Stimulated activated CD4-positive, alpha-beta T cell treated with anti-CD3 and anti-CD28 coated beads, Interleukin-1b, Interleukin-23, amount 100 ng/mL, for 1 hour (primary cell): ENCODE measurements at places on chromosomes 13 and 19.

GRCh38 chr13:33645591-33646554 lies 172.1 kb upstream of the RFC3 start:
- DNase-seq = no peak

GRCh38 chr13:40072663-40073120 lies 417.2 kb downstream of the COG6 start:
- no peak for DNase-seq

DNA sequence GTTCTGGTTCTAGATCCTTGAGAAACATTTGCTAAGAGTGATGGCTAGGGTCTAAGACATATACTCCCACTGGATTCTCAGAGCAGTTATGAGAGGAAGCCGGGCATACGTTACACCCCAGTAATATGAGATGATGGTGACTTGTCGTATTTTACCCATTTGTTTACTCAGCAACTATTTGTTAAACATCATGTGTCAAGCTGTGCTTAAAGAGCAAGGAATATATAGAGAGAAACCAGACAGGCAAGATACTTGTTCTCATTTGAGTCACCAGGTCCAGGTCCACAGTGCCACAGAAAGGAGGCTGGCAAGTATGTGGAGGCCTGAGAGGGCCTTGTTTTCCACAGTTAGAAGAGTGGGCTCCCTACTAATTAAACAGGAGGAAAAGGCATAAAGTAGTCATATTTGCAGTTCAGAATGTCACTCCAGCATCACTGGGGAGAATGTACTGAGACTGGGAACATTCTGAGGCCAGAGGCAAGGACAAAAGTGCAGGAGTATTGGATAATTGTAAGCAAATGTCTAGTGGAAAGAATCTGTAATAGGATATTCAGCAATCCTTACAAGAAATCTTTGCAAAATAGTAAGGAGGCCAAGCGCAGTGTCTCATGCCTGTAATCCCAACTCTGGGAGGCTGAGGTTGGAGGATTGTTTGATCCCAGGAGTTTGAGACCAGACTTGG lies 142.2 kb downstream of the IRS2 start:
- no peak for DNase-seq

DNA sequence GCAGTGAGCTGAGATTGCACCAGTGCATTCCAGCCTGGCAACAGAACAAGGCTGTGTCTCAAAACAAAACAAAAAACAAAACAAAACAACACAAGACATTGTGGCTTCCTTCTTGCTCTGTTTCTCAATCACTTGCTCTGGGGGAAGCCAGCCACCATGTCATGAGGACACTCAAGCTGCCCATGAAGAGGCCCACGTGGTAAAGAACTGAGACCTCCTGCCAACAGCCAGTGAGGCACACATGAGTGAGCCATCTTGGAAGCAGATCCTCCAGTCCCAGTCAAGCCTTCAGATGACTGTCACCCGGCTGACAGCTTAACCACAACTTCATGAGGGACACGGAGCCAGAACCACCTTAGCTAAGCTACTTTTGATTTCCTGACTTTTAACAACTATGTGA lies 25.2 kb downstream of the CPT1C start:
- DNase-seq = no peak

GRCh38 chr13:94192431-94192975 lies 287.0 kb downstream of the DCT start:
- no peak for DNase-seq

DNA sequence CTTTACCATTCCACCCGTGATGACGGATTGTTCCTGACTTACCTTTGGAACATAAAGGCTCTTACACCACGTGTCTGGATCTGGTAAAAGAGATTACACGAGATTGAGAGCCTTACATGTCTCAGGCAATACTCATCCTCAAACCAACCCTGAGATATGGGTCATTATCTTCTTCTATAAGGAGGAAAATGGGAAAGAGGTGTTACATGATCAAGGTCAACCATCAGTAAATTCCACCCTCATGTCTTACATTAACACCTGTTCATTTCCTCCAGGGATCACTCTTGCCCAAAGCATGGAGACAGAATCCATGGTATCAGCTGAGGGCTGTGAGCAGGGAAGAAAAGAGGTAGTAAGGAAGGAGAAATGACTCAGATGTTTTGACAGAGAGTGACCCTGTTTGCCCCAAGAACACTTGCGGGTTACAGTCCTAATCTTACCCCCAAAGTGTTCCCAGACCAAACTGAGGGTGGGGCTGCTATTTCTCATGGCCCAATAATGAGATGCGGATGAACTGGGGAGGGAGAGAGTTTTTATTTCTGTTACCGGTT lies 19.6 kb downstream of the LILRB4 start:
- DNase-seq = no peak

DNA sequence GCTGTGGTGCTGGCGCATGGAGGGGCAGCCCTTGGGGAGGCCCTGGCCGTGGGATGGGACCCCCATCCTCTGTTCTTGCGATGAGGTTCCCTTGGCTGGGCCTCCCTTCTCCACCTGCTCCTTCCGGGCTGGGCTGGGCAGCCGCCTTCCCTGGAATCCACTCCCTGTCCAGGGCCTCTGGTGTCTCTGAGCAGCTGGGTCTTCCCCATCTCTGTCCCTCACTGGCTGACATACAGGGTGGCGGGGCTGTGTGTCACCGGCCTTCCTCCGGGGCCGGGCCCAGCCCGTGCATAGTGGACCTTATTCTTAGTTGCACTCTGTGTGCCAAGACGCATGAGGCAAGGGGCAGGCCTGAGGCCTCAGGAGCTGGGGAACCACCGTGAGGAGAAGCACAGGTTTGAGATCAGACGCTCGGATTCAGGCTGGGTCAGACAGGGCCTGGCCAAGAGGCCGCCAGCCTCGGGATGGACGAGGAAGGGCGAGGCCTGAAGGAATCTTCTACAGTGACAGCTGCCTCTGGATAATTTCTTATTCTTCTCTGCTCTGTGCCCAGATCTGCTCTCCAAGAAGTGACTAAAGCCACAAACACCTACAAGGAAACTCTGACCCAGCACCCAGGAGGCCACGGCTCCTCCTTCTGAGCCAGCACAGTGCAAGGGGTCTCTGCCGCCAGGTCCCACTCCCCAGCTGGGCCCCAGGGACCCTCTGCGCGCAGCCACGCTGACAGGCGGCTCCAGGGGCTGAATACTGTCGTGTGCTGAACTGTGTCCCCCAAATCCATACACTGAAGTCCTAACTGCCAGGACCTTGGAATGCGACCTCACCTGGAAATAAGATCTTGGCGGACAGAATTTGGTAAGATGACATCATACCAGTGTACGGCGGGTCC lies 11.0 kb downstream of the SGTA start:
- no peak for DNase-seq

GRCh38 chr13:31775148-31775547 lies 35.8 kb downstream of the RXFP2 start:
- DNase-seq = no peak
